ENCODE measurements at places on chromosomes 3 and 15.

DNA sequence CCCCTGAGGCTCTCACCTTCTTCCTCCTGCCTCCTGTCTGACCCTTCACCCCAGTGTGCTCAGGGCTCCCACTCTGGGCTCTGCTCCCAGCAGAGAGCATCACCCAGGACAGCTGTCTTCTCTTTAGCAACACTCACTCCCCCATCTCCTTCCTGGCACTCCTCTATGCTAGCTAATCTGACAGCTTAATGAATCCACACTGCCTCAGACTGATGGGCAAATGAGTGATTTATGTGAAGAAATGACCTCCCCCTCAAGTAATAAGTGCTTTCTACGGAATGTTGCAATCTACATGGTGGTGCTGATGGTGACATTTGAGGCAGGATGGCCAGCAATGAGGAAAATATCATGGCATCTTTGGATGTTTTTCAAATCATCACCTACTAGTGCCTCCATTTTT, 83.6 kb downstream of the LSM3 start:
- no peak for DNase-seq

DNA sequence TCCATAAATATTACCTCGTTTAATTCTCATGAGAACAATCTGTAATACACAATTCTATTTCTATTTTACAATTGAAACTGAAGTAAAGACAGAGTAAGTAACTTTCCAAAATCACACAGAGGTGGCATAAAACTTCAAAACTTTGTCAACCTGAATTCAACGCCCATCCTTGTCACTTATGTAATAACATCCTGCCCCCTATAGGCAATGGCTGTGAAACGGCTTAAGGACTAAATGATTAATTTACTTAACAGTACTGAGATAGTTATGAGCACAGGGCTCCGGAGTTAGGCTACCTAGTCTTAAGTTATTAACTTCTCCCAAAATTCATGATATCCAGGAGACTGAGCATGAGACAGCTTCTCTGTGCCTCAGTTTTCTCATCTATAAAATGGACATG, 293.1 kb upstream of the CHRM5 start:
- no peak for DNase-seq

- DNase-seq, result no peak
Measured at GRCh38 chr3:146883288-146883687, 278.1 kb upstream of the PLSCR5 start.

- DNase-seq, result no peak
Measured at GRCh38 chr3:30617653-30618052, 11.3 kb downstream of the TGFBR2 start.

GRCh38 chr3:10471054-10471688, 34.2 kb downstream of the ATP2B2 start:
- DNase-seq, result no peak

- DNase-seq, result no peak
Measured at GRCh38 chr3:141955175-141955574, 78.7 kb downstream of the ATP1B3 start.

DNA sequence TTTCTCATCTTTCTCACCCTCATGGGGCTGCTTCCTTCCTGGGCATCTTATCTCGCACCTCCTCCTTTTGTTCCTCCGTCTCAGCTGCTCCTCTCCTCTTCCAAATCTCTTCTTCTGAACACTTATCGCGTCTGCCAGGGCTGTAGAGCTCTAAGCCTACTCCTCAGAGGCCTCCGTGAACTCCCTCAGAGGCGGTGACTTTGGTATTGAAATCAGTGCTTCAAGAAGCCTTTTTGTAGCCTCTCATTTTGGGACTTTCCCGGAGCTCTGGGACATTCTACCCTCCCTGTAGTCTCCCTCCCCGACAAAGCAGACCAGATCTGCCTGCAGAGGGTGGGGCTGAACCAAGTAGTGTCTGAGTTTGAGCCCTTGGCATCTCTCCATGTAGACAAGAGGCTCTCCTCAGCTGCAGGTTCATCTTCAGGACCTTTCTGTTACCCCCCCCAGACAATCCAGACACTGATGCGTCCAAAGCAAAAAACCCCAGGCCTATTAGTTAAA, 17.5 kb upstream of the CPNE9 start:
- no peak for DNase-seq

- DNase-seq, result no peak
Measured at GRCh38 chr3:138384976-138385375, 36.6 kb downstream of the MRAS start.

DNA sequence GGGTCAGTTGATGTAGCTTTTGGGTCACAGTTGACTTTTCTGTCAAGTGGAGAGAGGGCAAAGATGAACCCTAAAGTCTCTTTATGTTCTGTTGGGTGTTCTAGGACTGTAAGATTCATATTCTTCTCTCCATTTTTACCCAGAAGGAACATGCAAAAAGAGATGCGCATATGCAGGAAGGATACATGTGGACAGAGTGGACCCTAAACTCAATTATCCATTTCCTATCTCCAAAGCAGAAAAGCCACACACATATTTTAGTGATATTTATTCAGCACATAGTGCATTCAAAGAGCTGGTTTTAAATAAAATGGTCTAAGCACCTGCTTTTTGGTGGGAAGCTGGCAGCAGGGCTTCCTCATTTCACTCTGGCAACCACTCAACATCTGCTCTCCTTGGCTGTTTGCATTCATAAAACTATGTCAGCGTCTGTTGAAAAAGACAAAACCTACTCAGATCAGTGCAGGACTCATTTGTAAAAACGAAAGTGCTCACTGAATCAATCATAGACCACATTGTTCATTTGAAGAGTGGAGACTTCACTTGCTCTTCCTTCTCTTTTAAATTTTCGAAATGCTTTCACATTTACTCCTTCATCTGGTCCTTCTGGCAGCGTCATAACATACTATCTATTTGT, 96.6 kb downstream of the SEMA6D start:
- no peak for DNase-seq

GRCh38 chr3:111749171-111750170, 109.6 kb upstream of the PHLDB2 start:
- DNase-seq, result no peak

GRCh38 chr3:120203016-120203415, 82.0 kb downstream of the GPR156 start:
- DNase-seq, result no peak

GRCh38 chr15:41967506-41968206, 4.7 kb downstream of the EHD4 start:
- no peak for DNase-seq

DNA sequence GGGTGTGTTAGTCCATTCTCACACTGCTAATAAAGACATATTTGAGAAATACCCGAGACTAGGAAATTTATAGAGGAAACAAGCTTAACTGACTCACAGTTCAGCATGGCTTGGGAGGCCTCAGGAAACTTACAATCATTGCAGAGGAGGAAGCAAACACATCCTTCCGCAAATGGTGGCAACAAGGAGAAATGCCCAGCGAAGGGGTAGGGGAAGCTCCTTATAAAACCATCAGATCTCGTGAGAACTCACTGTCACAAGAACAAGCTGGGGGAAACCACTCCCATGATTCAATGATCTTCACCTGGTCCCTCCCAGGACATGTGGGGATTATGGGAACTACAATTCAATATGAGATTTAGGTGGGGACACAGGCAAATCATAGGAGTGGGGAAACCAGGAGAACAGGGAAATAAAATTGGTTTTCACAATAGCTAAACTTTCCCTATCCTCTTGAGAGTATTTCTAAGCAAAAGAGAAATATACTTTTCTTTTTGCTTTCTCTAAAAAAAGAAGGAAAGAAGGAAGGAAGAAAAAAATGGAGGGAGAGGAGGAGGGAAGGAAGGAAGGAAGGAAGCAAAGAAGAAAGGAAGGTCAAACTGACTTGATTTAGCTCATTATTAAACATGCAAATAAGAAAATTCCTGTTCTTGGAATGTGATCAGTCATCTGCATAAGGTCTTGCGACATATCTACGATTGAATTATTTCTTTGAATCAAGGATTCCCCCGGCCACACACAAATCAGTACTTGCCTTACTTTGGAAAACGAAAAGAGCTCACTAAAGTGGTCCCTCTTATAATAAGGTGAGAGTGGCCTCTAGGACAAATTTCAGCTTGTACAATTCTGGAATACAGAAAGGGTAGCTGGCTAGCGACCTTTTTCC, 75.2 kb downstream of the LIPC start:
- DNase-seq, result no peak

GRCh38 chr3:187983484-187984124, 170.4 kb upstream of the LPP start:
- no peak for DNase-seq

DNA sequence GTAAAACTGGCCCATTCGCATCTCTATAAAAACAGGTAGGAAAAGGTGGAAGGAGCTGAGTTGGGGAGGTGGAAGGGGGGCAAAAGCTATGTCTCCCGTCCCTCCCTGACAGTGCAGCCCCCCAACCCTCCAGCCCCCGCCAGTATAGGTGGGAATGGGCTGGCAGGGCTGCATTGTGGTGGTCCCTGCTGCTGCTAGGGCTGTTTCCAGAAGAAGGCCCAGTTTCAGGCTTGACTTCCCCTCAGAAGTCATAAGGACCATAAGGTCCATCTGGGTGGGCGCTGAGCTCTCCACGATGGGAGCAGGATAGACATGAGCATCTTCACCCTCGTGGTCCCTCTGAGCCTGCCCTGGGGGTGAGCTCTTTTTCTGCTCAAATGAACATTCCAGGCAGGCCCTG, 44.2 kb downstream of the APBA2 start:
- no peak for DNase-seq

DNA sequence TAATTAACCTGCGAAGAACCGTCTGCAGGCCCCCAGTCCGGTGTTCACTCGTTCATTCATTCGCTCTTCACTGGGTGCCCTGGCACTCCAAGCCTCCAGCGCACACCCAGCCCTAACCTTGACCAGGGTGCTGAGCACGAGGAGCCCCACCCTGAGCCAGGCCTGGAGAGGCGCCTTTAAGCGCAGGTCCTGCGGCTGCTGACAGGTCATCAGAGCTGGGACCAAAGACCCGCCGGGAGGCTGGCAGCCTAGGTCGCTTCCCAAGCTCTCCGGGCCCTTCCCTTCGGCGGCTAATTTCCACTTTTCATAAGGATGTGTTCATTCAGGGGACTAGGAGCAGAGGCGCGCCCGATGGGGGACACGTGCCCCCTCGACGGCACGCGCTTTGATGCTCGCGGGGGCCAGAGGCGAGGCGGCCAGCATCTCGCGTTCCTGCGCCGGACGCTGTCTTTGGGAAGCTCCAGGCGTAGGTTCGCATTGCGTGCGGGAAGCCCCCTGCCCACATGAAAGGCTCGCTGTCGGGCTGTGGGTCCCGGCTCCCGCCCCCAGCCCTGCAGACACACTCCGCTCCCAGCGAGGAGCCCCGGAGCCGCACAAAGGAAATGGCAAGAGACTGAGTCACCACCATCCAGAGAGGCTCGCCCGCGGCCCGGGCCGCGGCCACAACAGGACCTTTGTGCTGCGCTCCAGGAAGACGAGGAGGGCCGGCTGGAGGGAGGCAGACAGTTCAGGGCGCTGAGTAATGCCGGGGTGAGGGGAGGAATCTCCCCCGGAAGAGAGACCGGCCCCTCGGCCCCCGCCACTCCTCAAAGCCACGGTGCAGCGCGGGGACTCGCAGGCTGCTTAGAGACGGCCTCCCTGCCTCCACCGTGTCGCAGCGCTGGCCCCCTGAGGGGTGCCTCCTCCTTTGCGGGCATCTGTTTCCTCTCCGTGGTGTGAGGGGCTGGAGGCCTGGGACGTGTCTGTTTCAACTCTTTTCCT, 266.4 kb upstream of the HES1 start:
- no peak for DNase-seq

DNA sequence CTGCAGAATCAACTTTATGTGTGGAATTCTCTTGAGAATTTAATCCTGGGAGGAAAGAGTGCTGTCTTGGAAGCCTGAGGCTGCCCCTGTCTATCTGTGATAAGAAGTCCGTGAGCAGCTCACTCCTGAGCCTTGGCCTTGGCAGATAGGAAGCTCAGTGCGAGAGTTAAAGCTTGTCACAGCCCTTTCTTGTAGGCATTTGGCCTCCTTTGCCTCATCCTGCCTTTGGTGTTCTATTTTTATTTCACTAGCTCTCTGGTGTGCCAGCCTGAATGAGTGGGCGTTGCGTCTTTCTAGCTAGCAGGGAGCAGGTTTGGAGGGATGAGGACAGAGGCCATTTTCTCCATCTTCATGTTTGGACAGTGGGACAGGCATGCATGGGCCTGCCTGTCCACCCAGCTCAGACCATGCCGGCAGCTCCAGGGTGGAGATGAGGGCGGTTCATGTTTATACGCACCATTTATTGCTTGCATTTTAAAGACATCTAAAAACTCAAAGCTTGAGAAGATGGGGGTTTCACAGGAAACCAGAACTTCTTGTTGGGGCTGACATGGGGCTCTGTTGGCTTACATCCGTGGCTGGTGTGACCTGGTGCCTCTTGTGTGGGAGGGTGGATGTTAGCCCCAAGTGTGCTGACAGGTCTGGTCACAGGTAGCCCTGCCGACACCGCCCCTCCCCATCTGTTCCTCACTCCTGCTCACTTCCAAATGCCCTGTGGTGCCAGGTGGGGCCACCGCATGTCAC, 29.8 kb downstream of the IRAK2 start:
- no peak for DNase-seq

- no peak for DNase-seq
Measured at GRCh38 chr3:69563981-69564380, 175.3 kb upstream of the MITF start.

- DNase-seq, result no peak
Measured at GRCh38 chr15:78149805-78150751, 916 bp downstream of the IDH3A start.

GRCh38 chr3:195583831-195584542, at the start of gene APOD:
Gene APOD (minus strand): TSS chr3:195583940. CDS start chr3:195579461, 4,479 bp downstream.
- DNase-seq, result no peak

DNA sequence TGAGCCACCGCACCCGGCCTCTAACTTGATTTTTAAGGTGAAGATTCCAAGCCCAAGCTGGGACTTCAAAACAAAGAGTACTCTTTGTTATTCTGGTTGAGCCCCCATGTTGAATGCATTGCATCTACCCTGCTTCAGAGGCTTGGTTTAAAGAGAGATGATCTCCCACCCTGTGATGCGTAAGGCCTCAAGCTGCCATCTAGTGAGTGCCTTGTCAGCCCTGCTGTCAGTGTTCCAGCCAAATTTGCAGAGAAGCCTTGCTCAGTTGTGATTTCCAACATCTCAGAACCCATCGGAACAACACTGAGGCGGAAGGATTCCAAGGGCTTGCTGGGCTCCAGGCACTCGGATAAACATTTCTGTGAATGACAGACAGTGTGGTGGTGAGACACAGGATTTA, 210.7 kb upstream of the RGMA start:
- DNase-seq, result no peak

DNA sequence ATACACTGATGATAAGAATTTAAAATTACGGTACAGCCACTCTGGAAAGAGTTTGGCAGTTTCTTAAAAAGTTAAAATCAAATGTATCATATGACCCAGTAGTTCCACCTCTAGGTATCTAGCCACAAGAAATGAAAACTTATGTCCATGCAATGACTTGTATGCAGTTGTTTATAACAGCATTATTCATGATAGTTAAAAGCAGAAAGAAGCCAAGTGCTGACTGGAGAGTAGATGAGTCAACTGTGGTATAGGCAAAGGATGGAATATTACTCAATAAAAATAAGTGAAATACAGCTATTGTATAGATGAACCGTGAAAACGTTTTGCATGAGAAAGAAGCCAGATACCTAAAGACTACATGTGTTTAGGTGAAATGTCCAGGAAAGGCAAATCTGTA, 14.8 kb downstream of the GPR87 start:
- no peak for DNase-seq

GRCh38 chr3:3589715-3590130, 209.5 kb upstream of the LRRN1 start:
- DNase-seq, result no peak

GRCh38 chr3:15796771-15797641, 773 bp downstream of the ANKRD28 start:
- DNase-seq, result no peak

GRCh38 chr3:123439806-123440580, 8.9 kb downstream of the ADCY5 start:
- DNase-seq, result no peak
